ENCODE measurements at places on chromosomes 6 and 20. TPM values are rescaled to one million over a fixed set of nuclear protein-coding genes. Genes with fewer than 3 reads are reported as not detected.

- DNase-seq = no peak
Measured at GRCh38 chr20:59775687-59776055, 157.8 kb downstream of the SYCP2 start.

- DNase-seq = no peak
Measured at GRCh38 chr20:37413379-37413778, 67.4 kb downstream of the SRC start.

DNA sequence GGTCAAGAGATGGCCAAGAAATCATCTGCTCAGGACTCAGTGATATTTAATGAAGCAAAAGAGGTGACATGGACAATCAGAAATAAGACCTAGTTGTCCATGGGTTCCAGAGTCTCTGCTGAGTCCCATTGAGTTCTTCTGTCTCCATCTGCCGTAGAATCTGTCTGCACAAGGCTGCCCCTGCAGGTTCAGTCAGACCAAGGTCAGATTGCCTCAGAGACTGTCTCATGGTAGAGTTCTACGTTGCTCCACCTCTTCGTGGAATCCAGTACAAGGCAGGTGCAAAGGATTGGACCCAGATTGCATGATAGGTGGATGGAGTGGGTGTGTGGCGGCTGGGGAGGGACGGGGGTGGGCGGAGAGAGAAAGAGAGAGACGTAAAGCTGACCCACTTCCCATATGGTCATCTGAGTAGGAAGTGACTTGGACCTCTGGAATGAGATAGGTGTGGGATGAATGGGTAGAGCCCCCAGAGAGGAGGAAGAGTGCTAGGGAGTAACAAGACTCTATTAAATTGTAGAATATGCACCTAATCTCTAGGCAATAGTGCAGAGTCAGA lies 75.3 kb downstream of the SOBP start:
- DNase-seq = no peak

The IRF4 gene
- 0.74 TPM for total RNA-seq

The SIGLEC1 gene
- 6.6 TPM for total RNA-seq

DNA sequence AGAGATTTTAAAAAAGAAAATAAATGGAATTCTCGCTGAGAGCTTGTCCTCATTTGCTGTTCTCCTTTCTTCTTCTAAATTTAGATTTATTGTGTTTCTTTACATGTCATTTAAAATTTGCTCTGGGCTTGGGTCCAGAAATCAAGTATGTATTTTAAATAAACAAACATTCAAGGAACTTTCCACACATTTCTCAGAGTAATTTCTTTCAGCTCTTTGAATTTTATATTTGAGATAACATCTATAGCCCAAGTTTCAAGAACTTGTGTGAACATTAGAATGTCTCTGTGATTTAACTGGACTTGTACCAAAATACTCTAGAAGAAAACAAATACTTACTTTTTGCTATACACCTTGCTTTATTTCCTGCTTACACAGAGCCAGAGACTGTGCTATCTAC lies 192.3 kb downstream of the TMEM200A start:
- no peak for DNase-seq

- DNase-seq = no peak
Measured at GRCh38 chr6:140586426-140587061, 1212.1 kb upstream of the CITED2 start.

The SLC26A8 gene
- 0.11 TPM for total RNA-seq

GRCh38 chr6:107784669-107785068 lies 39.4 kb downstream of the SCML4 start:
- no peak for DNase-seq

DNA sequence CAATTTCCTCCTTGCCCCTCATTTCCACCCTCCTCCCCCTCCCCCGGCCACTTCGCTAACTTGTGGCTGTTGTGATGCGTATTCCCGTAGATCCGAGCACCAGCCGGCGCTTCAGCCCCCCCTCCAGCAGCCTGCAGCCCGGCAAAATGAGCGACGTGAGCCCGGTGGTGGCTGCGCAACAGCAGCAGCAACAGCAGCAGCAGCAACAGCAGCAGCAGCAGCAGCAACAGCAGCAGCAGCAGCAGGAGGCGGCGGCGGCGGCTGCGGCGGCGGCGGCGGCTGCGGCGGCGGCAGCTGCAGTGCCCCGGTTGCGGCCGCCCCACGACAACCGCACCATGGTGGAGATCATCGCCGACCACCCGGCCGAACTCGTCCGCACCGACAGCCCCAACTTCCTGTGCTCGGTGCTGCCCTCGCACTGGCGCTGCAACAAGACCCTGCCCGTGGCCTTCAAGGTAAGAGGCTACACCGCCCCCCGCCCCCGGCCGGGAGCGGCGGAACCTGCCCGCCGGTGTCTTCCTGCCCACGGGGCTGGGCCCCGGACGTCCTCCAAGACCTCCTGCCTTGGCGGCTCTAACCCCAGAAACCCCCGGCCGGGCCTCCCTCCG lies 44.9 kb upstream of the SUPT3H start:
- peak; percentile 26 for DNase-seq

The LGSN gene
- not detected for total RNA-seq

The ABCF1 gene
- 42.0 TPM for total RNA-seq

The MATN4 gene
- total RNA-seq = not detected

DNA sequence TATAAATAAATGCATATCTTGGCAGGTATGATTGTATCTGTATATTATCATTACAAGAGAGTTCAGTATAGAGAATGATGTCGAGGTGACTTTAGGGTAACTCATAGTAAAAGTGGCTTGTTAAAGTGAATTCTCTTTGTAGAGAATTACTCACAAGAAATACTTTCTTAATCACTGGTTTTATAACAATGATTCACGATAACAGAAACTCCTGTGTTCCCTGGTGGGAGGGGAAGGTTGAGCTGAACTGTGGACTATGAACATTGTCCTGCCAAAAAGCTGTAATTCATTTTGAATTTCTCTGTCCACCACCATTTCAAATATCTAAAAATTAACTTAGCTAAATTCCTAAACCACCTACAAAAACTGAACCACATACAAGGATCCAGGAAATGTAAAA lies 7.7 kb downstream of the TPMT start:
- DNase-seq = no peak

DNA sequence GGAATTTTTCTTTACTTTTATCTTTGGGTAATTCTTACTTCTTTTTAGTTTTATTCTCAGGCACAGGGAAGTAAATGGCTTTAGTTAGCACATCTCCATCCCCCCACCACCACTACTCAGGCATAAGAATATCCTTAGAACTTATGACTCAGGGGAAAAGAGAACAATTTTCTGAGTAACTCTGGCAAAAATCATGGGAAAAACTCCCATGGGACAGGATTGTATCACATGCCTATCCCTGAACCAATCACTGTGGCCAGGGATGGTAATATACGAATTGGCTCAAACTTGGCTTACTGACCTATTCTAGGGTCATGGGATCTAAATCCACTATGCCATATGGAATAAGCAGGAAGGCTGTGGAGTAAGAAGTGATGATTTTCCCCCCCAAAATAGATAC lies 339.1 kb downstream of the BTBD3 start:
- DNase-seq = no peak

DNA sequence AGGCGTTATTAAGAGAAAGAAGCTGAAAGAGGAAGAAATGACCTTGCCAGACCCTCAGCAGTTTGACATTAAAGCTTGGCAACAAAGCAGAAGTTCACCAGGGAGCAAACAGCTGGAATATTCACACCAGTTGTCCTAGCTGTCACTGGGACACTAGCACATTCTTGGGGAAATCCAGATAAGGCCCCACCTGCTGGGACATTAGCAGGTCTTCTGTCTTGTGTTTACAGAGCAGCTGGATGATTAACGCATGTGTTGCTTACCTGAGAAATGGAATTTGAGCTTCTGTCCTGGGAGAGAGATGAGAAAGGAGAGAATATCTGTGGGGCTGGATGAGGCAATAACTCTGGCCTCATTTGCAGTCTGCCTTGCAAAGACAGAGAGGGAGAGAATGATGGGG lies 137.6 kb upstream of the RIN2 start:
- DNase-seq = no peak

DNA sequence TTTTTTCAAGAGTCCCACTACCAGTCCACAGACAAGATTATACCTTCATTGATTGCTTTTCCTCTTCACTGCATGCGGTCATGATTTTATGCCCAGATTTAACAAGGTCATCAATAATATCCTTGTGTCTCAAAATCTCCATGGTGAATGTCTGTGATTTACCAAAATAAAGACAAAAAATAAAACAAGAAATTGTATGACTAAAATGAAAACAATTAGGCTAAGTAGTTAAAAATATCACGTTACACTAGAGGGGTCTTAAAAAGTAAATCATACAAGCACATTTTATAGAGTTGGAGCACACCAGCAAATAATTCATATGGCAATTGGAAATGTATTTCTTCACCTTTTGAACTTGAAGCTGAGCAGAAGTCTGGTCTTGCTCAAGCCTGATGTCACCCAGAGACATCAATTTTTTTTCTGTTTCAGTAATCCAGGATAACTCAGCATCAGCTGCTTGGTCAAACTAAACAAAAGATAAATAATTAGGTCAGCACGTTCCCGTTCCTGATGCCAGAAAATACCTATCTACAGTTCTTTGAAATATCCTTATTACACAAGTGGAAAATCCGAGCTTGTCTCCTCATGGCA lies 125.4 kb downstream of the DST start:
- DNase-seq = no peak

DNA sequence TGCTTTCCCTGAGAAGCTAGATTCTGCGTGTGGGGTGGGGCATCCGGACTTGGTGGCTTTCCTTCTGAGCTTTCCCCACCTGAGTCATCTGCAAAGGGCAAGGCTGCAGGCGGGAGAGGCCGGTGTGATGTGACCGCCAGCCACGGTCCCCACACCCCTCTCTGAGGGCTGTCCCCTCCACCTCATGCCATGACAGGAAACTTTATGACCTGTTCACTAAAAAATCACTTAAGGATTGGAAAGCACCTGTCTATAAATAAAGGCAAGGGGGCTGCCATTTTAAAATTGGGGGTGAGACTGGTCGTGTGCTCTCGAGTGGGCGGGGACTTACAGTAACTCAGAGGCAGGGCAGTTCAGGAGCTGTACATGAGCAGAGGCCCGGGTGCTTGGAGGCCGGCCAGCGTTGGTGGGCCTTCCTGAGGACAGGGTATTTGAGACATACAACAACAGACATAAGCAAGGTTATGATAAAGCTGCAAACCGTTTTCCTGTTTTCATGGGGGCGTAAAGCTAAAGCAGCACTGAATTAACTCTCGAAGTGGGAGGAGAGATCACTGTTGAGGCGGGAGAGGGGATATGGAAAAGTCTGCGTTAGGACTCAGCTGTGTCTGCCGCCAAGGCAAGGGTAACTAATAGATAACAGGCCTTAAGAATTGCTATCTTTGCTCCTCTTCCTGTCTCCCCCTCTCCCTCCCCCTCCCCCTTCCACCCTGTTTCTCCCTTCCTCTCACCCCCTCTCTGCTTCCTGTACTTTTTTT lies 16.1 kb upstream of the SERPINB1 start:
- DNase-seq = peak; percentile 83

GRCh38 chr6:27422651-27423332 lies 34.2 kb downstream of the ZNF391 start:
- no peak for DNase-seq

Data from heart right ventricle (tissue), 16 donors.